Astrocyte of the cerebellum (primary cell): ENCODE measurements at places on chromosomes 4 and X.
A peak's percentile ranks its signal among the peaks of the same experiment; 100 is the strongest.

DNA sequence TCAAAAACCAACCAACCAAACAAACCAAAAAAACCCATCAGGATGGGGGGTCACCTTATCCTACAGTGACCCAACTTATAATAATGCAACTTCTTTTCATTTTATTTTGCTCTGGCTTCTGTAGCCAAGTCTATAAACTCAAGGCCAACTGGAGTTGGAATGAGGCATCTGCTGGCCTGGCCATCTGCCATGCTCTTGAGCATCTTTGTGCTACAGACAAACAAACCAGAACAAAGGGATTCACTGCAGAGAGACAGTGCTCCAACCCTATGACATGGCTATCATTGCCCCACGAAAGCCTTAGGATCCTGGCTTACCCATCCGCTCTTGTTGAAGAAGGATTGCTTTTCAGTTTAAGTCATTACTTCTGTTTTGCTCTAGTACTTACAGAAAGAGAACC lies 49.2 kb upstream of the SCRG1 start:
- DNase-seq = no peak

- no peak for DNase-seq
Measured at GRCh38 chrX:97498093-97498492, 614.4 kb downstream of the RPA4 start.

- peak; percentile 49 for DNase-seq
Measured at GRCh38 chrX:130079824-130080406, 30.4 kb downstream of the ELF4 start.

DNA sequence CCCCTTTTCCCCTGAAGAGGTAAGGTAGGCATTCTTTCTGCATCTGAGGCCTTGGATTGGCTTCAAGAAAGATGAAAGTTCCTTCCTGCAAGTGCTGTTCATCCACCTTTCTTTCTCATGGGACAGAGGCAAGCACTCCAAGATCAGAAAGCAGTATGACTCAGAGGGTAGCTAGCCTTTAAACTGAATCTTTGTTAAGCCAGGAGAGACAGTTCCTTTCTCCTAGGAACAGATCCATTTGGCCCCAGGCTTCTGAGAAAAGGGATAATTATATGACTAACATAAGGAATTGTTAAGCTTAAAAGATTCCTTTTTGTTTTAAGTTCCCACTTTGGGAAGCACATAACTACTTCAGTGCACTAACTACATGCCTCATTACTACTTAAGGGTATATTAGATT lies 192.0 kb downstream of the PPP3CA start:
- DNase-seq = no peak

GRCh38 chr4:76947369-76947768 lies 2.2 kb upstream of the SEPTIN11 start:
- no peak for DNase-seq

GRCh38 chr4:128517739-128518510 lies 230.3 kb upstream of the PGRMC2 start:
- DNase-seq = peak; percentile 91

- DNase-seq = peak; percentile 72
Measured at GRCh38 chrX:104343428-104344129, 88.8 kb upstream of the ESX1 start.

DNA sequence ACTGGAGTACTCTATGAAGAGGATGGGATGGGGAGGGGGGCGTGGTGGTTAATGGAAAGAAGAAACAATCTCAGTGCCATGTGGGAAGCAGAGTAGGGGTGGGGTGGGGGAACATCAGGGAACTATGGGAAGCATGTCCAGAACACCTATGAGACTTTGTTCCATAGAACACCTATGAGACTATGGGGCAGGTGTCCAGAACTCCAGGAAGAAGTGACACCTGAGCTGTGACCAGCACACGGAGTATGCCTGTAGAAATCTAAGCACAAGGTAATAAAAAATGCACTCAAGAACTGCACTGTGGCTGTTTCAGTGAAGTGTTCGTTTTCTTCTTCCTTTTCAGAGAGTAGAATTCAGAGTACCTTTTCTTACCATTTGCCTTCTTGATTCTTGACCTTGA lies 704.8 kb upstream of the TENM3 start:
- DNase-seq = no peak

- peak; percentile 57 for DNase-seq
Measured at GRCh38 chr4:75916091-75916661, 13.9 kb upstream of the PPEF2 start.

DNA sequence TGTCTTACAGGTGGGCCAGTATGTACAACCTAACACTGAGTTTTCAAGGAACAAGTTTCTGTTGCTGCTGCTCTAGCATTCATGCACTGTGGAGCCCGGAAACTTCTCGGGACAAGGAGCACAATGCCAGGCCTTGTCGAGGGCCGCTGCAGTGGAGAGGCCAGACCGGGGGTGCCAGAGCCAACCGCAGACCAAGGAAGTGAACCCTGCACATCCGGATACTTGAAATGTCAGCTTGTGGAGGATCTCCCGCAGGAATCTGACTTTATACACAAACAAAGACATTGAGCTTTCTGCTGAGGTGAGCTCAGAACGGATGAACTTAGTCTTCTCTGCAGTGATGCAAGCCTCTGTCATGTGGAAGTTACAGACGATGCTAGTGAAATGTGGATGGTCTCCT lies 99.5 kb downstream of the ZNF827 start:
- DNase-seq = no peak

DNA sequence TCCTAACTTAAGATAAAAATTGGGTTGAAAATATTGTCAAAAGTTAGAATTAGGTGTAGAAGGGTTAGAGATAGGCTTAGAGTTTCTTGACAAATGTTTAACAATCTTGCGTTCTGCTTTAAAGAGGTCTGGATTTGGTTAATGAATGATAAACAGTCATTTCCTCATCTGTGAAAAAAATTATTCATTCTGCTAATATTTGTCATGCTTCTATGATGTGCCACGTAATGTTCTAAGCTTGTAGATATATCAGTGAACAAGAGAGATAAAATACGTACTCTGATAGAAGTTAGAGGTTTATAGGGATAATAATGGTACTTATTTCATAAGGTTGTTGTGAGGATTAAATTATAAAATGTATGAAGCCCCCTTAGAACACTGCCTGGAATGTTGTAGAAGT lies 443.0 kb upstream of the GALNT7 start:
- DNase-seq = no peak

- DNase-seq = peak; percentile 26
Measured at GRCh38 chr4:44927399-44928380, 201.3 kb upstream of the GNPDA2 start.

DNA sequence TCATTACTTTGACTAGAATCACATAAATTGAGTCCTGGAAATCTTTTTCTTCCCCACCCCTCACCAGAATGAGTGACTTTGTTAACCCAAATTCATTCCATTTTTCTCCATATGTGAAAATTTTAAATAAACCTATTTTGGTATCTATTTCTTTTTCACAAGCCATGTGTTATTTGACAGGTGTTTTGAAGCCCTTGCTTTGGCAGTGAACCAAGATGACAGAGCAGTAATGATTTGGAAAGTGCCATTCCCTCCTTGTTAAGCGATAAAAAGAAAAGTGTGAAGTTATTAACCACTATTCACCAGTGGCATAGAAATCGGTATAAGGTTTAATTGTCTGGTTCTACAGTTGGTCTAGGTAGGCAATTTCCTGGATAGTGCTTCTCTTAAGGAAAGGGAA lies 66.1 kb downstream of the POLA1 start:
- no peak for DNase-seq

- DNase-seq = no peak
Measured at GRCh38 chr4:176123710-176124407, 58.2 kb downstream of the WDR17 start.

DNA sequence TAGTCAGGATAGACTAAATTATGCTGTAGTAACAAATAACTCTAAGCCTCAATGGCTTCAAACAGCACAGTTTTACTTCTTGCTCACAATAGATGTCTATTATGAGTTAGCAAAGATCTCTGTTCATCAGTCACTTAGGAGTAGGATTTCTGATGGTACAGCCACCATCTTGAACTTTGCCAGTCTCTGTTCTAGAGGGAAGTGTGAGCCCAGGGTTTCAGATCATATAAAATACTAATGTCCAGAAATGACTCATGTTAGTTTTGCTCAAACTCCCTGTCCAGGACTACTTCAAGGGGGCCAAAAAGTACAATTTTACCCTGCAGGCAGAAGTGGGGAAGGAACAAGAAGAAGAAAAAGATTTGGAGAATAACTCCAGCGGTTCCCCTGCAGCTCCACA lies 77.1 kb upstream of the LSM6 start:
- DNase-seq = no peak

GRCh38 chr4:133379681-133380438 lies 230.8 kb downstream of the PCDH10 start:
- no peak for DNase-seq

GRCh38 chr4:155532373-155533085 lies 134.1 kb upstream of the GUCY1A1 start:
- DNase-seq = no peak

- DNase-seq = no peak
Measured at GRCh38 chrX:153595859-153596857, 2.8 kb downstream of the CCNQ start.

GRCh38 chr4:105895583-105896460 lies 551 bp downstream of the NPNT start:
- DNase-seq = no peak

DNA sequence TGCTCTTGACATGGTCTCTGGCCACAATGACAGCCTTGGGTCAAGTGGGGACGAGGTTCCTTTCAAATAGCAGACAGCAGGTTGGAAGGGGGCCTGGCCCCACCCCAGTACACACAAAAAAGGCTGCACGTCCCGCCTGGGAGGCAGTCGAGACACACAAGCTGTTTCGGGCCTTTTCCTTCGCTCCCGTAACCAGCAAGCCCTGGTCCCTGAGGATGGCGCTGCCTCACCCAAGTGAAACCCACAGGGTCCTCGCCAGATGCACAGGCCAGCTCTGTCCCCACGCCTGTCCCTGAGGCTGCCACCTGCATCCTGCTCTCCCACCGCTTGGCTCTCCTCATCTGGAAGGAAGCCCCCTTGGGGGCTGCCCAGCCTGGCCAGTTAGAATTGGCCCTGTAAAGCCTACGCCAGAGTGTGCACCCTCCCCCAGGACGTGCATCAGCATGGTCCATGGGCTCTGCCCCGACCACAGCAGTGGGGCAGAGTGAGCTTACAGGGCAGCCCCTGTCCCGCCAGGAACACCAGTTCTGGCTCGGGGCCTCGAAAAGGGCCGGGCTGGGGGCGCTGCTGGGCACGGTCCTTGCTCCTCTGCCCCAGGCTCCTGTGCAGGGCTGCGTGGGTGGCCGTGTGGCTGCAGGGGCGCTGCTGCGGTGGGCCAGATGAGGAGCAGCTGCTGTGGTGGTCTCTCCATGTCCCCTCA lies 2.0 kb downstream of the CPLX1 start:
- no peak for DNase-seq

- DNase-seq = no peak
Measured at GRCh38 chr4:147491086-147491485, 10.2 kb downstream of the EDNRA start.

- no peak for DNase-seq
Measured at GRCh38 chrX:9069573-9069972, 35.6 kb upstream of the FAM9B start.

DNA sequence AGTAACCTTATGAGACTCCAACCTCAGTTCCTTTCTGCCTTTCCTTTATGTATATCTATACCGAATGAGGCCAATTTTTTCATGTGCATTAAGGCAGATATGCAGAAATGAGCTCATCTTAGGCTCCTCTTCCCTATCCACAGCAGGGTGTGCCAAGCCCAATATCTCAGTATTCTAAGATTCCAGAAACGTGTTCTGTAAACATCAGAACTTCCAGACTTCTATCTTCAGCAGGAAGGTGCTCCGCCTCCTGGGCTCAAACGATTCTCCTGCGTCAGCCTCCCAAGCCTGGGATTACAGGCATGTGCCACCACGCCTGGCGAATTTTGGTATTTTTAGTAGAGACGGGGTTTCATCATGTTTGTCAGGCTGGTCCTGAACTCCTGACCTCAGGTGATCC lies 31.0 kb upstream of the CCNG2 start:
- DNase-seq = no peak
